ENCODE measurements at places on chromosomes 4 and X.

- DNase-seq = no peak
Measured at GRCh38 chr4:40214038-40214437, 17.2 kb downstream of the RHOH start.

- DNase-seq = no peak
Measured at GRCh38 chrX:152154050-152154449, 15.7 kb upstream of the MAGEA10 start.

DNA sequence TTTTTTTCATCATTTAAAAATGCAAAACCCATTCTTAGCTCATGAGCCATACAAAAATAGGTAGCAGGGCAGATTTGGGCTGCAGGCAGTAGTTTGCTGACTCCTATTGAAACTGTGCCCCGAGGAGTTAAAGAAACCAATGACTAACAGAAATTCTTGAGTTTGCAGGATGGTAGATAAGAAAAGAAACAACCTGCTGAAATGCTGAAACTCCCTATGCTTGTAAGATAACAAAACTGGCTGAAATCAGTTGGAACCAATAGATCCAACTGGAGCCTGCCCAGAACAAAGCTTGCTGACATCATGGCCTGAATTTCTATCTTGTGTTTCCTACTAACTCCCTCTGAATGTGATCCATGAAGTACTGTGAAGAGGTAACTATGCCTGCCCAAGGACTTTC lies 68.6 kb downstream of the ANOS1 start:
- no peak for DNase-seq

- no peak for DNase-seq
Measured at GRCh38 chrX:119168104-119168503, 40.5 kb upstream of the KIAA1210 start.

DNA sequence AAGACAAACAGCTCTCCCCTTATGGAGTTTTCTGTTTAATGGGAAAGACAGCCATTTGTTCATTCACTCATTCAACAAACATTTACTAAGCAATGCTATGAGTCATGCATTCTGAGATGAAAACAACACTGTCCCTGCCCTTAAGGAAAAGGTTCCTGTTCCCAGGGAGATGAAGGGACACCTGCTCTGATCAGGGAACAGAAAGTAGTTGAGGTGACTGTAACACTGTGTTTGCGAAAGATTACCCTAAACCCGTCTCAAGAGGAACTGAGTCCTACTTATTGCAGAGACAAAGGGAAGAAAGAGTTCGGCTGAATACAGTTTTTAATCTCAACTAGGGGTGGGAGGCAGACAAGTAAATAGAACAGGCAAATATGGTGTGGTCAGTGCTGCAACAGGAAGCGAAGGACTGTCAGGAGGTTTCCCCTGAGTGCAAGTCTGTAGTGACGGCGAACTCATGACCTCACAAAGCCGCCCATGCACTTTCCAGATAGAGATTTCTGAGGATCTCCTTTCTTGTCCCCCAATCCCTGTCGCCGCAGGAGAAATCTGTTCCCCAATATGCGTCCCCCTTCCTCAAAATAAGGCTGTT lies 712 bp downstream of the STX18 start:
- DNase-seq = no peak

GRCh38 chr4:180057299-180057721 lies 2185.9 kb upstream of the TENM3 start:
- no peak for DNase-seq

- DNase-seq = no peak
Measured at GRCh38 chr4:94228493-94229216, 21.0 kb downstream of the SMARCAD1 start.

DNA sequence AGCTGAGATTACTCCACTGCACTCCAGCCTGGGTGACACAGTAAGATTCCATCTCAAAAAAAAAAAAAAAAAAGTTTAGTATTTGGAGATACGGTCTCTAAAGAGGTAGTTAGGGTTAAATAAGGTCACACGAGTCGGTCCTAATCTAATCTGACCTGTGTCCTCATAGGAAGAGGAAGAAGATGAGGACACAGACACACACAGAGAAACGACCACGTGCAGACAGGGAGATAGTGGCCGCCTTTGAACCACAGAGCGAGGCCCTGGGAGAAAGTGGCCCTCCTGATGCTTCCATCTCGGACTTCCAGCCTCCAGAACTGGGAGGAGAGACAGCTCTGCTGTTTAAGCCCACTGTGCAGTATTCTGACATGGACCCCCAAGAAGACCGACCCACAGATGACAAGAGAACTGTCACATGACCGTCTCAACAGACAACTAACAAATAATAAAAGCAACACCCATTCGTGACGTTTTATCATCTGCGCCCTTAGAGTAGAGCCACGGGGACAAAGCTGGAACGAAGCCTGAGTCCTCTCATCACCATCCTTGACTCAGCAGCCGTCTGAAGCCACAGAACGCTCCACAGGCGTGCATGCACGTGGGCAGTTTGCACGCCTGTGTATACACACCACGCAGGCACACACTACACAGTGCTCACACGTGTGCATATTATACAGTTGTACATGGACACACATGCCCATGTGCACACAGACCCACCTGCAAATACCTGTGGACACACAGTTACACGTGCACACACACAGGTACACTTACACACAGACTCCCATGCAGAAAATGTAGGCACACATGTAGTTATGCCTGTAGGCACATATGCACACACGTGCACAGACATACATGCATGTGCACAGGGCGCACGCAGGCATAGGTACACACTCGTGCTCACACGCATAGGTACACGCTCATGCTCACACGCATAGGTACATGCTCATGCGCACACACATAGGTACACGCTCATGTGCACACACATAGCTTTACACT lies 51.7 kb downstream of the FAM53A start:
- DNase-seq = no peak
